ENCODE measurements at places on chromosomes 5 and 9. TPM values are rescaled to one million over a fixed set of nuclear protein-coding genes. Genes with fewer than 3 reads are reported as not detected.

The FOXD4L4 gene
- total RNA-seq, result not detected

The LCN9 gene
- total RNA-seq, result not detected

The TRAF1 gene
- 0.13 TPM for total RNA-seq

The PTPN3 gene
- total RNA-seq, result 4.8 TPM

The LMNB1 gene
- total RNA-seq, result 268 TPM

The C9 gene
- total RNA-seq, result not detected

The FCN2 gene
- not detected for total RNA-seq

The SPINK7 gene
- not detected for total RNA-seq

- no peak for DNase-seq
Measured at GRCh38 chr5:129899454-129899853, 4.8 kb upstream of the CHSY3 start.

- no peak for DNase-seq
Measured at GRCh38 chr5:107402434-107403227, 268.1 kb downstream of the EFNA5 start.

GRCh38 chr9:115164511-115164974 is 46.6 kb upstream of the TNC start:
- DNase-seq, result peak; percentile 74

DNA sequence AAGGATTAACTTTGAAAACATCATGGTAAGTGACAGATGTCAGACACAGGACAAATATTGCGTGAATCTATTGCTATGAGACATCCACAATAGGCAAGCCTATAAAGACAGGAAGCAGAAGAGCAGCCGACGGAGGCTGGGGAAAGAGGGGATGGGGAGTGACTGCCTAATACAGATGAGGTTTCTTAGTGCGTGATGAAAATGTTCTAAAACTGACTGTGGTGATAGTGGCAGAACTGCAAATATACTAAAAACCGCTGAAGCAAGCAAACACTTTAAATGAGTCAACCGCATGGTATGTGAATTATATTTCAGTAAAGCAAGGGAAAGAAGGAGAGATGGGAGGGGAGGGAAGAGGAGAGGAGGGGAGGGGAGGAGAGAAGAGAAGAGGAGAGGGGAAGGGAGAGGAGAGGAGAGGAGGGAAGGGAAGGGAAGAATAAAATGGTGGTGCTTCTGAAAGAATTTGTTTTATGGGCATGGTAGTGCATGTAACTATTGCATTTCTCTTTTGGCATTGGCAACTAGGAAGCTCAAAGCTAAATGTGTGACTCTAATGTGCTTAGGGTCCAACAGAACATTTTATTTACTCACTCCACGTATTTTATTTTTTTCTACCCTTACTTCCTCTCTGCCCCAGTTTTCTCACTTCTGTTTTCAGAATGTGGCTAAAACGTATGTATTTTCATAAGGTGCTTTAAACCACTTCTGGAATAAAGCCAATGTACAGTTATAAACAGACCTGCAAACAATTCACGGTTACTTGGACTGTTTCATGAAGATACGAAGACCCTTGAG is 21.3 kb downstream of the AKNA start:
- DNase-seq, result peak; percentile 81

DNA sequence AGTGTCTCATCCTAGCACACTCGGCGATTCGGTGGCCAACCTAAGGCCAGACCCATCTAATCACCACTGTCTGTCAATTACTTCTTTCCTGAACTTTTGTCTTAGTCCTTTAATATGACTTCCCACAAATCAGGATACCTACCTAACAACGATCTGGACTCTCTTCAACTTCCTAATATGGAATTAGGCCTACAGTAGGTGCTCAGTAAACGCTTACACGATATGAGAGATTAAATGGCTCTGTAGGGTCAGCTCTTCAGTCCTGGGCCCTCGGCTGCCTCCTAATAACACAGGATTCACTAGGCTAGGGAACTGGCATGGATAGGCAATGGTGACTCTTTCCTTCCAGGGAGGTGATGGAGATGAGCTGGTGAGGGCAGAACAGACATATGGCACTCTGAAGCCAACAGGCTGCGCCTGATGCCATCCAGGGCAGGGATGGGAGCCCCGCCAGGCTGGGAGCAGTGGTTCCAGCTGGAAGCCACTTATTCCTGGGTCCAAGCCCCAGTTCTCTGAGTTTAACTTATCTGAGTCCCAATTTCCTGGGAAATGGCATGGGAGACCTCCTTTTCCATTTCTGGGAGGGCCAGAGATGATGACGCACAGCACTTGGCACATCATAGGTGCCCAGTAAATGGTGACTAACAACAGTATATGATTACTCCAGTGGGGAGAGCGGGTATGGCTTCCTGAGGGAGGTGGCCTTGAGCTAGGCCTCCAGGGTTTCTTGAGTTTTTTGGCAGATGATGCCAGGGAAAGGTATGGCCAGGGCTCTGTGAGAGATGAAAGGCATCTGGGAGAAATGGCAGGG is 7.3 kb downstream of the PDGFRB start:
- no peak for DNase-seq

DNA sequence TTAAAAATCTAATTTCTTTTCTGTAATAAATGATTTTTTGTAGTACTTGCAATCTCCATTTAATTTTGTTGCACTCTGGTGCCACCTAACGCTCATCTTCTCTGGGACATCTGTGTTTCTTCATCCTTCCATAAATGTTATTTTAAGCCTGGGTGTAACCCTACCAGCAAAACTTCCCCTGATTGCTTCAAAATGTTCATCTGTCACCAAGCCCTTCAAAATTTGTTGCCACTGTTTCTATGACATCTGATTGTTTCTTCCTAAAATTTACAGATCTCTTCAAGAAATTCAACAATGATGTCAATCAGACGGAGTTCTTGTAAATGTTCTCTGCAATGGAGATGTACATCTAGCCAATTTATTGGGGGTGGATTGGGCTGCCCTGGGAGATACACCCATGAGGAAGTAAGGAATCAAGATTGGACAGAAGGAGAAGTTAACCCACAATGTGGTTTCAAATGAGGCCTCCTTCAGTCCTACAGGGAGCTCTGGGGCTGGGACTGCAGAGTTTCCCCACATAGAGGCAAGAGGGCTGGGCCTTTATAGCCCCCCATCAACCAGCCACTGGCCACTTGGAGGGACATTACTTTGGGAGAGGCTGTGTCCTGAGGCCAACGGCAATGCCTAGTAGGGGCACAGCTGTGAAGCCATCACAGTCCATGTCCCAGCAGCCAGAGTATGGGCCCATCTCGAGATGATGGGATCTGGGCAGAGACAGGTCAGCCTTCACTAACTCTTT is 23.3 kb downstream of the MCTP1 start:
- peak; percentile 16 for DNase-seq

DNA sequence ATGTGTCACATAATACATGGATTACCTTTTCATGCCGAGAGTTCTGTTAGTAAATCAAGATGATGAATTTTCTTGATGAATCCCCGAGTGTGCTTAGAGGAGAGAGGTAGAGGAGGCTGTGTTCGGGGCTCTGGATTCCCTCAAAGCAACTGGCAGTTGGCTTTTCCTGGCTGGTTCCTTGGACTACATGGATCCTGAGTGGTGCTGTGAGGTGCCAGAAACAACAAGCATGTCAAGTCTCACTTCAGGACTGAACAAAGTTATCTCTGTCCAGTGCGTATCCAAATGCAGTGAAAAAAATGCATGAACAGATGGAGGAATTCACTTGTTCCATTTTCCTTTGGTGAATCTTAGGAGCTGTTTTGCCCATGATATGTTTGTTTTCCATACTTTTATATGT is 231.7 kb downstream of the FBXL7 start:
- no peak for DNase-seq

DNA sequence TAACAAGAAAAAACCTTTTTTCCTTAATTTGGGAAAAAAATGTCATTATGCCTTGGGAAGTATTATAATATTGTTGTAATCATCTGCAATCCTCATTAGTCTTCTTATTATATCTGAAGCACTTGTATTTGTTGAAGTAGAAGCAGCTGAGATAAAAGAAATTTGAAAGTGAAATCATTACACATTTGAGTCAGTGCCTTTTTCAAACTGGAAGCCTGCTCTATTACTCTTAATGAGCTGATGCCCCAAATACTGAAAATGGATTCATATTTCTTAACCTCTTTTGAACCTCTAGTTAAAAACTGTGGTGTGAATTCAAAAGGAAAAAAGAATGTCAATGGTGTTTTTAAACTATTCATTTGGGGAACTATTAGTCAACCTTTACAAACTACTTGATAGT is 1027.7 kb downstream of the NR2F1-AS1 start:
- no peak for DNase-seq

- no peak for DNase-seq
Measured at GRCh38 chr5:6342689-6343315, 35.5 kb downstream of the MED10 start.

DNA sequence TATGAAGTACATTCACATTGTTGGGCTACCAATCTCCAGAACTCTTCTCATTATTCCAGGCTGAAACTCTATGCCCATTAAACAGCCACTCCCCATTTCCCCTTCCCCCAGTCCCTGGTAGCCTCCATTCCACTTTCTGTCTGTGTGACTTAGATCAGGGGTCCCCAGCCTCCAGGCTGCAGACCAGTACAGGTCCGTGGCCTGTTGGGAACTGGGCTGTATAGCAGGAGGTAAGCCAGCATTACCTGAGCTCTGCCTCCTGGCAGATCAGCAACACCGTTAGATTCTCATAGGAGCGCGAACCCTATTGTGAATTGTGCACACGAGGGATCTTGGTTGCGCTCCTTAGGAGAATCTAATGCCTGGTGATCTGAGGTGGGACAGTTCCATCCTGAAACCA is 23.1 kb downstream of the ZNF618 start:
- DNase-seq, result no peak

- no peak for DNase-seq
Measured at GRCh38 chr9:110064803-110065202, 143.2 kb downstream of the C9orf152 start.

DNA sequence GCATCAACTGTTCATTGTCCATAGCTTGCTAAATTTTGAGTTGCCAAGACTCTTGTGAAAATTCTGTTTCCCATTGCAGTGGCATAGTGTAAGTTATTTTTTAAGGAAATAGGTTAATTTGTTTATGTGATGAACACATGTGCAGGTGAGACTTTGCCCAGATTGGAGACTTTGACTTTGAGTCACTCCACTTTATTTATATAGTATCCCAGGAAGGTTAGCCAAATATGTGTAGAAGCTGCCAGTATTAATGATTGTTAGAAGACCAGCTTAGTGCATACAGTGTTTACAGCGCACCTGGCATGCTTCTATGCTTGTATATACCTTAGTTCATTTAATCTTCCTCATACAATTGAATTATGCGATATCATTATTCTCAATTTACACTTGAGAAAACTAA is 51.0 kb downstream of the MTAP start:
- no peak for DNase-seq

- no peak for DNase-seq
Measured at GRCh38 chr5:133289686-133290367, 238.0 kb downstream of the HSPA4 start.

DNA sequence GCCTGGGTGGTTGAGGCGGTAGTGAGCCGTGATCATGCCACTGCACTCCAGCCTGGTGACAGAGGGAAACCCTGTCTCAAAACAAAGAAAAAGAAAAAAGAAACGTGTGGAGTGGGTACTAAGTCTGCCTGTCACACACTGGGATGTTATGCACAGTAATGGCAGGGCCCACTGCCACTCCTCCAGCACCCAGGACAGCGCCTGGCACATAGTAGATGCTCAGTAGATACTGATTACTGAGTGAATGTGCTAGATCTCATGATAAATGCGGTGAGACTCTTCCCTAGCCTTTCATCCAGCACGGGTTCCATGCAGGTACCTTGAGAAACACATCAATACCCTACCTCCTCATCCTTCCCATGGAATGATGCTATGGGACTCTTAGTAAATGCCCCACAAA is 87.4 kb upstream of the HSPA9 start:
- DNase-seq, result no peak
